ENCODE measurements at places on chromosomes 4 and X. TPM values are rescaled to one million over a fixed set of nuclear protein-coding genes. Genes with fewer than 3 reads are reported as not detected.

Gene ASB12
- total RNA-seq: 0.38 TPM

Gene SPRY1
- total RNA-seq: 74.5 TPM

Gene GLRA3
- 1.9 TPM for total RNA-seq

Gene GPR82
- not detected for total RNA-seq

Gene SOWAHB
- 1.3 TPM for total RNA-seq

Gene PRIMPOL
- total RNA-seq: 36.6 TPM

Gene EDNRA
- 47.0 TPM for total RNA-seq

Gene KIF4A
- total RNA-seq: 7.6 TPM

Gene CPE
- 374 TPM for total RNA-seq

Gene CUL4B
- 78.0 TPM for total RNA-seq

Gene HELQ
- 27.8 TPM for total RNA-seq

Gene POU3F4
- not detected for total RNA-seq

Gene PABPC1L2A
- total RNA-seq: not detected

Gene SHROOM3
- 51.4 TPM for total RNA-seq

Measured in camera-type eye (tissue), 1 donor.